ENCODE measurements at places on chromosomes 1 and 21.

GRCh38 chr1:239308701-239309333 is 77.6 kb upstream of the CHRM3 start:
- no peak for DNase-seq

- no peak for DNase-seq
Measured at GRCh38 chr1:9929431-9930385, 13.5 kb downstream of the LZIC start.

DNA sequence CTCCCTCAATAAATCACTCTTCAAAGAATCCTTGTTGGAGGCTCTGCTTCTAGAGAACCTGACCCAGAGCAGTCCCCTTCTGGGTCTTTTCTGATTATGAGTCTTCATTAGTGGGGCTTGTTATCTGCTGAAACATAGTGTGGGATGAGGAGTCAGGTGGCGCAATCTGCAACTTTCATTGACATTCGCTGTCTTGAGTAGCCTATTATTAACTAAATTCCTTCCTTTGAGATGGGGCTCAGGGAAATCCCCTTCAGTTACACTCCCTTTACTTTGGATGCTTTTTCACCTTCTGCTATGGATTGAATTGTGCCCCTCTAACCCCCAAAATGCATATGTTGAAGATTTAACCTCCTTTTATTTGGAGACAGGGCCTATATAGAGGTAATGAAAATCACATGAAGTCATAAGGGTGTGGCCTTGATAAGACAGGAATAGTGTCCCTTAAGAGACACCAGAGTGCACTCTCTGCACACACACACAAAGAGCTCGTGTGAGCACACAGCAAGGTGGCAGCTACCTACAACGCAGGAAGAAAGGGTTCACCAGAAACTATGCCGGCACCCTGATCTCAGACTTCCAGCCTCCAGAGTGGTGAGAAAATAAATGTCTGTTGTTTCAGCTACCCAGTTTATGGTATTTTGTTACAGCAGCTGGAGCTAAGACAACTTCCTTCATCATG is 19.5 kb downstream of the DIO1 start:
- DNase-seq: no peak

DNA sequence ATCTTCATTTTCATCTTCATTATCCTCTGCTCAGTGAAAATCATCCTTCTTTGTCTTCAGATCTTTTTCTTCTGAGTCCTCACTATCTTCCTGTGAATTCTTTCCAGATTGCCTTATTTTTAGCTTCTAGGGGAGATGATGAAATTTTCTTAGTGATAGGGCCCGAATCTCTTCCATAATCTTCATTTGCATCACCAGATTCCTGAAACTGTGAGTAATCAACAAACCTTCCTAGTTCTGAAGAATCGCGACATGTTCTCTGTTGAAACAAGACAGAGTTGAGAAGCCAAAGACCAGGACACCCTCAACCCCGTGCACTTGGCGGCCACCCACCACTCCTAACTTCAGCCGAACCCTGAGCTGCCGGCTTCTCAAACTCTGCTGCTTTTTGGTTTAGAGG is 92.8 kb upstream of the CDC42BPA start:
- no peak for DNase-seq

DNA sequence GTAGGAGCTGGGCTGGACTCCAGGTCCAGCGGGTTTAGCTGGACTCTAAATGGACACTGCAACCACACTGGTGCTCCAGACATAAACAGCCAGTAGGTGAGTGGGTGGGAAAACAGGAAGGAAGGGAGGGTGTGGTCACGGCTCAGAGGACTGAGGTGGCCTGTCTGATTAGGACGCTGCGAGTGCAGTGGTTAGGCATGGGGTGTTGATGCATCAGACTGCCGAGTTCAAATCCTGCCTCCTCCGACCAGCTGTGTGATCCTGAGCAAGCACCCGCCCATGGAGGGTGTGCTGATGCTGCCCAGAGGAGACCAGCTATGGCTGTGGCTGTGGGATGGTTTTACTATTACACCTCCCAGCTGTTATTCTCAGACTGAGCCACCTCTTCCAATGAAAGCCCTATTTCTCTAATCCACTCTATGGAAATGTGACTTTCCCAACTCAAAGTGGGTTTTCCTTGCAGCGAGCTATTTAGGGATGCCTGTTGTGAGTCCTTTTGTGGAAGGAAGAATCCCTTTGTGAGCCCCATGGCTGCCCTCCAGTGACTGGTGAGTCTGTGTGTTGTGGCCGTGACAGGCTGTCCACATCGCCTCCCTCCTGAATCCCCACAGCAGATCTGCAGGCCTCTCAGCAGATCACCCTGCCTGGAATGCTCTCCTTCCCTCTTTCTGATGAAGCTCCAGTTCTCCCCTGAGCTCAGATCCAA is 56.6 kb upstream of the EDN2 start:
- DNase-seq: no peak

GRCh38 chr1:201354901-201355295 is 22.6 kb downstream of the TNNT2 start:
- DNase-seq: no peak

DNA sequence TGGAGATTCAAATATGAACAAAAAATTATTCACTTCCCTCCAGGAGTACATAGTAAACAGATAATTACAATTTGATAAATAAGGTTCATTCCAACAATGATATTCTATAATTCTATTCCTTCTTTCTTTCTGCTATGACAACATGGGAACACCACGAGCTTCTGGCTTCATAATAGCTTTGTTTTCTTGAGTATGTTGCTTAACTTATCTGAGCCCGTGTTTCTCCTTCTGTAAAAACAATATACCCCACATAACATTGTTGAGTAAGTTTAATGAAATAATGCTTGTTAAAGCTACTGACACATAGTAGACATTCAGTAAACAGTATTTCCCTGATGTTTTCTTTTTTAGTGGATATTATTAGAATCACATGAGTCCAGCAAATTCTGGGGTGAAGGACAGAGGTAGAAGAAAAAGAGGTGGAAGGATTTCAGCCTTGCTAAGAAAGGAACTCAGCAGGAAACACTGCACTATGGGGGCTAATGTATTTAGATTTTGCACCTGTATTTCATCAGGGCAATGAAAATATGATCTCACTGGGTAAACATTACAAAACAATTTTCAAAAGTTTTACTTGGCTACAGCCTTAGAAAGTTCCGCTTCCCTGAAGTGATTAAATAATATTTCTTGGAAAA is 430.8 kb upstream of the C1orf87 start:
- no peak for DNase-seq

DNA sequence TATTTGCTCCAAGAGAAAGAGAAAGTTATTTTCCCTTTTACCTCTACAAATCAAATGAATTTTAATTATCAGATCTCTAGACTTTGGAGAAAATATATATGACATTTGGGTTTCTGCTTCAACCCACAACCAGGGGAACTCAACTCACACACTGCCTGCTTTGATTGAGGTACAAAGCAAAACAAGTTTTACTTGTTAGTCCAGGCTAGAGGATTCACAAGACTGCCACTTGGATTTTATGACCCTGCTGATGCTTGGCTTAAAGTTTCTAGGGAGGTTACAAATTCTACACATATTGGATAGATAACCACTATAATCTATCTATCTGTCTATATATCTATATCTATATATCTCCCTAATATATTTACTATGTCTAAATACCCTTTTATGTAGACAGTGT is 467.3 kb upstream of the RGS18 start:
- DNase-seq: no peak

DNA sequence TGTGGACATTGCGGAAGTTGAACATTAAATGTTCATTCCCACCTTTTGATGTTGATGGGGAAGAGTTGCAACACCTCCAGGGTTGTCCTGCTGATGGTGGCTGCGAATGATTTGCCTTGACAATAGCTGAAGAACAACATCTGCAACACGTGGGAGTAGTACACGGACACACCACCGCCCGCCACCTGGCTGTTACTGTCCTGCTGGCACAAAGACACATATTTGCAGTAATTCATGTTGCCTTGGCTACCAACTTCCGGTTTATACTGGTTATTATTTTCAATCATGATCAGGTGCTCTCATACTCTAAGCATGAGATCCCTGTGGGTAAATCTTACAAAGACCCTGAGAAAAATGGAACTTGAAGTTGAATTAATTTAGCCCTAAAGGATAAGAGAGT is 55.2 kb downstream of the UBR4 start:
- no peak for DNase-seq

DNA sequence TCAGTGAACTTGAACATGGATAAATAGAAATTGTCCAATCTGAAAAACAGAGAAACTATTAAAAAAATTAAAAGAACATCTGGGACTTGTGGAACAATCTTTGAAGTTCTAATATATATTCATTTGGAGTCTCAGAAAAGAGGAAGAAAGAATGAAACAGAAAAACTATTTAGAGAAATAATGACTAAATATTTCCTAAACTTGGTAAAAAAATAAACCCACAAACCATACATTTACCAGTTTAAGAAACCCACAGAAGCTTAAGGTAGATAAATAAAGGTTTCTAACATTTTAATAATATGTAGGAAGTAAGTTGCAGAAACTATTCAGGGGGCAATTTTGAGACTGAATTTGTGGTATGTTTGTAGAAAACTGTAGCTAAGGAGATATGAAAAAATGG is 437.8 kb downstream of the PTBP2 start:
- no peak for DNase-seq

GRCh38 chr1:226804907-226805759 is 65.3 kb upstream of the PSEN2 start:
- DNase-seq: no peak

GRCh38 chr1:200035956-200036618 is 8.6 kb downstream of the NR5A2 start:
- no peak for DNase-seq

GRCh38 chr1:185442050-185442449 is 125.0 kb upstream of the IVNS1ABP start:
- DNase-seq: no peak

GRCh38 chr21:42663860-42664535 is 10.6 kb downstream of the PDE9A start:
- no peak for DNase-seq

DNA sequence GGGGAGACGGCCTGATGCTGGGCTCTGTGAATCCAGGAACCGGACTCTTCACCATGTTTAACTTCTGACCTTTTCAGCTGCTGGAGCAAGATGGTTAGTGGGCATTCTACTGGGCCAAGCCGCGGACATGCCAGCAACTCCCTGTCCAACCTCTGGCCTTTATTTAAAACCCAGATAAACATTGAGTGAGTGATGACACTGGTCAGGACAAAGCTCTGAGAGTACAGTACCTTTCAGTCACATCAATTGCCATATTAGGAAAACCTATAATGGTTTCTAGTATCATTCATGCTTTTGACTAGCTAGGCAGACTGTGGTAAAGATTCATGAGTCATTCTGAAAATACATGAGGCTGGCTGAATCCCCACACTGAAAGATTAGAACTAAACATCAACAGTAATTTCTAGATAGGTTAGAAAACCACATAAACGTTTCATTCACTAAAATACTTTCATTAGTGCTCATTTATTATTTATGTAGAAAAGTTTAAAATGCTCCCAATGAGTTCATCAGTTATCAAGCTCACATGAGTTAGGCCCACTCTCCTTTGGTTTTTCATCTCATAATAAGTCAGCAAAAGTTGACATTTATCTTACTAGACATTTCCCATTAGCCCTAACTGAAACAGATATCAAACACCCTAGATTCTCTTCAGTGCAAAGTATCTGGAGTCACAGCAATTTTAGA is 7.1 kb upstream of the ACTA1 start:
- DNase-seq: no peak

DNA sequence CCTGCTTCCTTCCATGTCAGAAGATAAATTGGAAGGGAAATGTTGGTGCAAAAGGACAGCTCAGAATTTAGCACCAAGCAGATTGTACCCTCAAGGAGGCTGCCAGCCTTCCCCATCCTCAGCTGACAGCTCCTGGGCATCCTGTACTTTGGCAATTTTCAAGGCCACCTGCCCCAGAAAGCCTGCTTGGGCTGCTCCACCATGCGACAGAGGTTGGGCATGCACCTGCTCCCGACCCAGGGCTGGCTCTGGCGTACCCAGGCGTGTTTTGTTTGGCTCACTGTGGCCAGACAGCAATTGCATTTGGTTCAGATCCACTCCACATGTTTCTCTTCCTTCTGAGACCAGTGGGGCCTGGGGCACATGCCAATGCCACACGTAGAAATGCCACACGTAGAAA is 547.8 kb downstream of the NPHP4 start:
- no peak for DNase-seq

GRCh38 chr21:28993293-28993629 is 584 bp upstream of the LTN1 start:
- DNase-seq: no peak

DNA sequence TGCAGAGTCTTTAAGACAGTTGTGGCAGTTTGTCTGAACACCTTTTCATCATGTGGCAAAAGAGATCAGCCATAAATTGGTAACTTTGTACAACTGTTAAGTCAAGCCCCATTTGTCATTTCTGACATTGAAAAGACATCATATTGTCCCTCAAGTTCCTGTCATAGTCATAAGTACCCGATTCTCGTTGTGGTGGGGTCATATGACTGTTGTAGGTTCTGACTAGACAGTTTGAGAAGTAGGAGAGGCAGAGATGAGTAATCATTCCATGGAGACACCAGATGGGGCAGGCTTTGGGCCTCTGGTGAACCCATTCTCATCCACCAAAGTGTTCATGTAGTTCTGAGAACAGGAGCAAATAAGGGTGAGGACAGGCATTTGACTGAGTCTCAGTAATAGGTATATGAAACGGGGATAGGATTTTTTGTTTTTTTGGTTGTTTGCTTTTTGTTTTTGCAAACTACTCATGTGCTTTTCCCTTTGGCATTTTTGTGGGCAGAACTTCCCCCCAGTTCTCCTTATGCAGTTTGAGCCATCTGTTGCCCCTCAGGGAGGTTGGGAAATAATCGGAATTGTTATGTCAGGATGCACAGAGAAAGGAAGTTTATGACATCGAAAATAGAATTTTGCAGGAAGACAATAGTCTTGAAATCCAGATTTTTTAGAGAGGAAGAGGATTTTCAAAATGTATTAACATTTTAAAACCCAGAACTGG is 86.9 kb upstream of the KCNE2 start:
- DNase-seq: no peak

DNA sequence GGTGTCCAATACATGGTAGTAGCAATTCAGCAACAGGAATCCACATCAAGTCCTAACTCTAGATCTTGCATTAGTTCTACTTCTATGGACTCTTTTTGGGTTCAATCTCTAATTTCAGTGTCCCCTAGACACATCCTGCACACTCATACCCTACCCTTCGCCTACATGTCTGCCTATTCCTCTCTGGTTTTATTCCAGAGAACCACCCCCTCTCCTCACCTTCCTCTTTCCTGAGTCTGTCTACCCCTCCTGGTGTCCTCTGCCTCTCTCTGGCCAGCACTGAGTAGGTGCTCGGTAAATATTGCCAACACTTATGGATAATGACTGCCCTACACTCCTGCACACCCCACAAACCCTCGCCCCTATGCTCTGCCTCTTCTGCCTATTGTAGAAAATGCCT is 9.5 kb downstream of the TAL1 start:
- DNase-seq: no peak

- DNase-seq: no peak
Measured at GRCh38 chr1:159015440-159015909, 5.8 kb downstream of the IFI16 start.
